T1000 (cell line): ENCODE measurements at places on chromosomes 7 and 10.

GRCh38 chr10:117327262-117327661 is 48.0 kb downstream of the PDZD8 start:
- no peak for DNase-seq

DNA sequence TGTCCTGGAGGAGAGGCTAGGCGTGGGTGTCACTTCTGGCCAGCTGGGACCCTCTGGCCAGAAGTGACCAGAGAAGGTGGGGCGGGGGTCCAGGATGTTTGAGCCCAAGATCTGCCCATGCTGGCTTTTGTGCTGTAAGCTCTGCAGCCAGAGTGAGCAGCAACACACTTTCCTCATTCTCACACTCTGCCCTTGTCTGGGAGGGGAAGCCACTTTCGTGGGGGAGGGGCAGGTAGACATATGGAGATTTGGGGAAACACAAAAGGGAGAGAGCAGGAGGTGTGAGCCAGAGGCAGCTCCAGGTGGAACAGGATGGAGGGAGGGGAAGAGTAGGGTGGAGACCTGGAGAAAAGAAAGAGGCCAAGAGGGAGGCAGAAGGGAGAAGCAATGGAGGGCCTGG is 31.5 kb upstream of the ADCYAP1R1 start:
- no peak for DNase-seq

GRCh38 chr10:48184224-48184623 is 90.3 kb downstream of the FRMPD2 start:
- DNase-seq, result no peak

DNA sequence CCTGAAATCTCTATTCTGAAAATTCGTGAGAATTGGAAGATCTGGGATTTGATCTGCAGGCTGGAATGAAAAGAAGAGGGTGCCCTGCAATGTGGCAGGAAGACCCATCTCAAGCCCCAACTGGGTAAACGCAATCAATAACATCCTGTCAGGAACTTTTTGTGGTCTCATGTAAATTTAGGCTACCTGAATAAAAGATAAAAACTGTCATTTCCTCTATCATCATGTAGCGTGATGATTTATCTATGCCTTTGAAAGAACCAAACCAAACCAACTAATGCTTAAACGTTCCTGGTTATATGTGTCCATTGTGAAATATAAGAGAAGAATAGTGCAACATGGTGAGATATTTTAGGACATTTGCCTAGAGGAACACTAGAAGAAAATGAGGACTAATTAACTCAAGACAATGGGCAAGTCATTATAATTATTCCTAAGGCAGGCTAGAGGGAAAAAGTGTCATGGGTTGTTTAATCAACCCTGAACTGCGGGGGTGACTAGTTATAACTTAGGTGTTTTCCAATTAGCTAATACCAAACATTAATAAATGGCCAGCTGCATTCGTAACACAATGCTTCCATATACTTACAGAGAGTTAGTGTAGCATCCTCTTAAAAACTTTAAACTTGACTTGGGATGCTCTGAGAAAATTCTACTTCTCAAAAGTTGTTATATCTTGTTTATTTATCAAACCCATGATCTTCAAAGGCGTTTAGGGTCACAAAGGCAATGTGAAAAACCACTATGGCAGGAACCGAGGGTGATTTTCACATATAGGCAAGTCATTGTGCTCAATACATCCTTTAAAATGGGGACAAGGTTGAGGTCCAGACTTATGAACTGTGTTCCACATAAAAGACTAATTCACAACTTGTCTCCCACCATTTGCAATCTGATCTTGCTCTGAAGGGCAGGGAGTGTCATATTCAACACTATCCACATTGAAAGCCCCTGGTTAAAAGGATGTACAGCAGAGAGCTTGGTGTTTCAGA is 48.6 kb upstream of the ADO start:
- no peak for DNase-seq

DNA sequence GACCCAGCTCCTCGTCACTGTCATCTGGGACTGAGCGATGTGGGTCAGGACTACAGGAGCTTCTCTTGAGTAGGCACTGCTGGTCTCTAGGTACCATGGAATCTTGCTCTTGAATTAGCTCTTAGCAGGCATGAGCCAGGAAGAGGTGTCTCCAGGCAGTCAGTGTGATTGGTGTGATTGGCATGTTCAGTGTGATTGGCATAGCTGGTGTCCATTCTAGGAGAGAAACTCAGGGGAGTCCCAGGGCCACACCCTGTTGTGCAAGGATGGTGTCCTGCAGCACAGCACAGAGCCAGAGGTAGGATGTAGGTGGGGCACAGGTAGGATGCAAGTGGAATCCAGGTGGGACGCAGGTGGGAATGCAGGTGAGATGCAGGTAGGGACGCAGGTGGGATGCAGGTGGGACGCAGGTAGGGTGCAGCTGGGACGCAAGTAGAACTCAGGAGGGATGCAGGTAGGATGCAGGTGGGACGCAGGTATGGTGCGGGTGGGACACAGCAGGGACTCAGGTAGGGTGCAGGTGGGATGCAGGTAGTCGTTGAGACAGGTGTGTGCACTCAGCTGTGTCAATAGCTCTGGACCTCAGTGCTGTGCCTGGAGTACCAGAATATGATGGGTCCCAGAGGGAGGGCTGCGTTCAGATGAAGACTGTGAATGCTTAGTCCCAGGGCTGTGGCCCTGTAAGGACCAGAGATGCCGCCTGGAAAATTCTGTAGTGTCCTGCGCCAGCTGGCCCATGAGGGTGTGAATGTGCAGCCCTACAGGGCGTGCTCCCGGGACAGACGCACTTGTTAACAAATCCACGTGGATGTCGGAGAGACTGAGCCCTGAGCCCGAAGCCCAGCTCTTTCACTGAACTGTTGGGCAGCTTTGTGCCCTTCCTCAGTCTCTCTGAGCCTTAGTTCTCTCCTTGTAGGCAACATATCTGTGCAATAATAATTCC is 248.2 kb upstream of the PITRM1 start:
- no peak for DNase-seq
